Common myeloid progenitor, CD34-positive (primary cell): ENCODE measurements at places on chromosomes 13 and 19.

- DNase-seq, result no peak
These were observed 19.8 kb downstream of the EPN1 start for GRCh38 chr19:55694656-55695491.

- DNase-seq, result no peak
These were observed 73.6 kb upstream of the SIAH3 start for GRCh38 chr13:45925151-45925550.

GRCh38 chr19:40578442-40578908 lies 1.8 kb downstream of the SHKBP1 start:
- DNase-seq, result no peak

DNA sequence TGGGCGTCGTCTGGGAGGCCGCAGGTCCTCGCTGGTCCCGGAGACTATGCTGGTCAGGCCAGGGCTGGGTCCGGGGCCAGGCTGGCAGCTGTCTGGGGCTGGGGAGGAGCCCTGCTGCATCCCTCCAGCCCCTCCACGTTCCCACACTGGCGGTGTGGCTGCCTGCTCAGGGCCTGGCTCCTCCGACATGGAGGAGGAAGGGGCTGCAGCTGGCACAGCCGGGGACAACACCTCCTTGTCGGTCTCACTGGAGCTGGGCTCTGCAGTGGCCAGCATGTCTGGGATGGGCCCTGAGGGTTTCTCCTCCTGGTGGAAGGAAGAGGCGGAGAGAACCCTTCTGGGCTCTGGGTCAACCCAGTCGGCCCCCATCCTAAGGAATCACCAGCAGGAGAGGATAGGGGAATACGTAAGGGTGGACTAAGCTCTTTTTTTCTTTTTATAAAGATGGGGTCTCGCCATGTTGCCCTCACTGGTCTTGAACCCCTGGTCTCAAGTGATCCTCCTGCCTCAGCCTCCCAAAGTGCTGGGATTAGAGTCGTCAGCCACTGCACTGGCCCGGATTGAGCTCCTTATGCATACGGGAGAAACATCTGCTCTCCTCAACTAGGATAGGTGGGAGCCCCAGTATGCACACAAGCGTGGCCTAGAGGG lies 806 bp downstream of the ZNF414 start:
- DNase-seq, result no peak

DNA sequence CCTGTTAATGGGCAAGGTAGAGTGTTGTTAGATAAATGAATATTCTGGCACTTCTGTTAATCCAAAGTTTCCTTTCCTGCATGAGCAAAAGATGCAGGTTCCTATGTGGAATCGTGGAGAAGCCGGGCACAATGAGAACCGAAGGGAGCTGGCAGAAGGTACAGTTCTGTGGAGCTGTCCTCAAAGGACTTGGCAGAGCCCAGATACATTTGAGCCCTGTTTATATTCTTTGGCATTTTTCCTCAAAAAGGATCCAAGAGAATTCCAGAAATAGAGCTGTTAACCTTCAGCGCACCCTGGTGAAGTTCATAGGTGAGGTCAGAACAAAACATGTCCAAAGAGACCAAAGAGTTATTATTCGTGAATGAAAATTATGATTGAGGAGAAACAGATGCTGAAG lies 4.0 kb upstream of the DLEU7 start:
- DNase-seq, result no peak

- DNase-seq, result no peak
These were observed 134.4 kb upstream of the TSC22D1 start for GRCh38 chr13:44710576-44710975.

- DNase-seq, result no peak
These were observed 1639.9 kb downstream of the EFNB2 start for GRCh38 chr13:104895521-104895920.

GRCh38 chr19:29267701-29268100 lies 54.8 kb upstream of the UQCRFS1 start:
- DNase-seq, result no peak

DNA sequence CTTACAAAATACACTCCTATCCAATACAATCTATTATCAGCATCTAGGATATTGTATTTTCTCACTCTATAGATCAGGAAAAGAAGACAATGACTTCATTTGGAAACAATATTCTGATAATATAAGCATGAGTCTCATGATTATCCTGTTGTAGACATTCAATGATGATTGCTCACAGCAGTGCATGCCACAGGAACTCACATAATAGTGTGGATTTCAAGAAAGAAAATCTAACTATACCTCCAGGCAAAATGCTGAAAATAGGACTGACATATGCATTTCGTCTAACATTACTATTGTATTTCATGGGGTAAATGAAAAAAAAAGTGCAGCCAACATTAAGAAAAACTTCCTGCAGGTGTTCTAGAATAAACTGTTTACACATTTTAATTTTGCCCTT lies 122.6 kb downstream of the POSTN start:
- no peak for DNase-seq

- DNase-seq, result peak; percentile 55
These were observed 1.1 kb downstream of the ARGLU1 start for GRCh38 chr13:106566641-106567473.

DNA sequence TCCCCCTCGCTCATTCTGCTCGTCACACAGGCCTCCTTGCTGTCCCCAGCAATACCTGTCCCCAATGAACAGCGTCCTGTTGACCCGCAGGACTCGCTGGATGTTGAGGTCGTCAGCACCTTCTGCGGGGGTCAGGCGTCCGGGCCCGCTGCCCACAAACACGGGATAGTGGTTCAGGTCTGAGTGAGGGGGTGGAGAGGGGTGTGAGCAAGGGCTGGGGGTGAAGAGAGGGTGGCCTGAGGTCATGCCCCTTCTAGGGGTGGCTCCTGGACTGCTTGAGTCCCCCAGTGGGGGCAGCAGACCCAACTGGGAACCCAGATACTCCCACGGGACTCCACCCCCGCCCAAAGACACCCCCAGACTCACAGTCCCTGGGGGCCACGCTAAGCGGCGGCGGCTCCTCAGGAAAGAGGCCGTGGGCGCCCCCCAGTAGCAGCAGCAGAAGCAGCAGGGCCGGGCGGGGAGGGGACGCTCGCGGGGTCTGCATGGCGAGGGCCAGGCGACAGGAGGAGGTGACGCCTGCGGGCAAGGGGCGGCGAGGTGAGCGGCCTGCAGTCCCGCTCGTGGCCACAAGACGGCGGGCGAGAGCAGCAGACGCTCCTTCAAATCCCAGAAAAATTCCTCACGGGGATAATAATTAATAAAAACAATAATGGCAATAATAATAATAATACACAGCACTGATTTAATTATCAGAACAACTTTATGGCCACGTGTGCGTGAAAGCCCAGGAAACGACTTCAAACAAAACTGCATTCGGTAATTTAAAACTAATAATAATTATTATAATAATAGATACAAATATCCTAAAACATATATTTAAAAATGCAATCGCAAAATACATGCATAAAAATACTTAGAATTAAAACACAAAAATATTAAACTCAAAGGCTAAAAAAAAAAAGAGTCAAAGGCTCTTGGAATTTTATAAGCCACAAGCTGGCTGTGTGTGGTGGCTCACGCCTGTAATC lies 1.2 kb downstream of the SEMA6B start:
- no peak for DNase-seq

GRCh38 chr13:51935326-51936171 lies 73.8 kb downstream of the CCDC70 start:
- peak; percentile 24 for DNase-seq

GRCh38 chr13:36753176-36753575 lies 65.8 kb upstream of the RFXAP start:
- DNase-seq, result no peak

- DNase-seq, result no peak
These were observed 82.0 kb downstream of the TEX26 start for GRCh38 chr13:31014456-31014855.

- no peak for DNase-seq
These were observed 50.9 kb upstream of the SPACA7 start for GRCh38 chr13:112325142-112325808.

DNA sequence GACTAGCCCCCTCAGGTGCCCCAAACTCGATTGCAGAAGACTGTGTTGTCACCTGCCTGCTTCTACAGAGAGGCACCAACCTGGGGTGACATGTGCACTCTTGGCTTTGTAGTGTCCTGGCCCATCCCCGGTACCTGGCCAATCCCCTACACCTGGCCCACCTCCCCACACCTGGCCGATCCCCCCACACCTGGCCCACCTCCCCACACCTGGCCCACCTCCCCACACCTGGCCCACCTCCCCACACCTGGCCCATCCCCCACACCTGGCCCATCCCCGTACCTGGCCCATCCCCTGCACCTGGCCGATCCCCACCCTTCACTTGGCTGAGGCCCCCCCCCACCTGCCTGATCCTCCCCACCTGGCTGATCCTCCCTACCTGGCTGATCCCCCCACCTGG lies 25.4 kb downstream of the ATP11A start:
- DNase-seq, result no peak
